ENCODE measurements at places on chromosomes 7 and 10.

- peak; percentile 81 for DNase-seq
These were observed 231.7 kb downstream of the SKIDA1 start for GRCh38 chr10:21293518-21294356.

DNA sequence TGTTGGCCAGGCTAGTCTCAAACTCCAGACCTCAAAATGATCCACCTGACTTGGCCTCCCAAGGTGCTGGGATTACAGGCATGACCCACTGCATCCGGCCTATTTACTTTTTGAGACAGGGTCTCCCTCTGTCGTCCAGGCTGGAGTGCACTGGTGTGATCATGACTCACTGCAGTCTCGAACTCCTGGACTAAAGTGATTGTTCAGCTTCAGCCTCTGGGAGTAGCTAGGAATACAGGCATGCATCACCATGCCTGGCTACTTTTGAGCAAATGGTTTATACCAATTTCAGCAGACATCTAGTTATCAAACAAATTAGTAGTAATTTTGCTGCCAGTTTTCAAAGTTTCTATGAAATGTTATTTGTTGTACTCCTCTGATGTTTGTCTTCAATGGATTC is 2.2 kb upstream of the WAC start:
- no peak for DNase-seq

- no peak for DNase-seq
These were observed 763 bp downstream of the PITX3 start for GRCh38 chr10:102240467-102241031.

GRCh38 chr10:76723844-76724243 is 913.8 kb downstream of the KCNMA1 start:
- DNase-seq, result no peak

- no peak for DNase-seq
These were observed 14.4 kb downstream of the HTRA1 start for GRCh38 chr10:122475591-122476332.

DNA sequence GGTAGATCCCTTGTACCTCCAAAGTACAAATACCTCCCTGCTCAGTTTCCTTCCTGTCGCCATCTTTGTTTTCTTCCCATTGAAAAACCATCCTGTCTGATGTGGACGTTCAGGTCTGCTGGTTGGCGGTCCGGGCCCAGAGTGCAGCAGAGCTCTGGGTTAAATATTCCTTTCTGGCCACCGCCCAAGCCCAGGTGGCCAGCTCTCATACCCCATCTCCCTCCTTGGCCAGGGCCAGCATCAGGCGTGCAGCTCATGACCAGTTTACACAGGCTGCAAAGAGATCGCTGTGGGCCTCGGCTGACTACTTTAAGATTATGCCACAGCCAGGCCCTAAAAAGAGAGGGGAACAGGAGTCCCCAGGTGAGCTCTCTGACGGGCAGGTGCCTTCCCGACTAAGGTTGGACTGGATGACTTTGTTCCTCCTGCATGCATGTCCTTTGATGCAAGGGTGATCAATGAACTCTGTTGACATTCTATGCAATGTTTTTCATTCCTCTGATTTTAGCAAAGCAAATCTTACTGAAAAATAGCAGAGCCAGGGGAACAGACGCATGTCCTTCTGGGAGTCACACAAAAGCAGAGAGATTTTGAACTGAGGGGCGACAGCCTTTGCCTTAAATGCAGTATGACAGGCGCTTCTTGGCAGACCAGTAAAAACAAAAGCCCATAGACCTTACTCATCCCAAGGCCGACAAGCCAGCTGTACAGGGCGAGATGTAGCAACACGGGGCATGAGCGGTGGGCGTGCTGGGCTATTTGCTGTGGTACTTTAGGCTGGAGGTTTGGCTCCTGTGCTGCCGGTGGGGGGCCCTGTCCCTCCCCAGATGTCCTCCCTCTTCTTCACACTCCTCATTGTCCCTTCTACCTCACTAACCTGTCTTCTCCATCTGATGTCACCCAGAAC is 33.3 kb upstream of the SH2B2 start:
- DNase-seq, result peak; percentile 60

DNA sequence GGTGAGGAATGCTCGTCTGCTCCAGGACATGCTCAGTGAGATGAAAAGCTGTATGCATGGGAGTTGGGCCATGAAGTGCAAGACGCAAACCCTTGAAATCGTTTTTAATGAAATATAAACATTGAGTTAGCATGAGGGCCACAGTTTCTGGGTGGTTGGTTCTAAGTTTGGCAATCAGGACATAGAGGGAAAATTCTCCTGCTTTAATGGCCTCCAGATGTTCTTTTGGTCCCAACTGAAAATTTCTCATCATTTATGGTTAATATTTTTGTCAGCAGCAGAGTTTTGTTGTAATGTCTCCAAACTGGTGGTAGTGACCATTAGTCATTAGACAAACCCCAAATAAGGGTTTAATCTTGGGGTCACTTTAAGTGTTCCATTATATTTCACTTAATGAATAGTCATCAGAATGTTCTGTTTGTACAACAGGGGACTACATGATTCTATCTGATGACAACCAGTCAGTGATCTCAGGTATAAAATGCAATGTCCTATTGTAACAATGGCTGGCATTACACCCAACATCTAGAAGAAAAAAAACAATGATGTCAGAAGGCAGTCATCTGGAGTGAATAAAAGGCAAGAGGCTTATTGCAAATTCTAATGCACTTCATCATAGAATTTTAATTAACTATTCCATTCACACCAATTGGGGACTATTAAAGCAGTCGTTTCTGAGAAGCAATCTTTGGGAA is 197.4 kb downstream of the JCAD start:
- DNase-seq, result no peak

DNA sequence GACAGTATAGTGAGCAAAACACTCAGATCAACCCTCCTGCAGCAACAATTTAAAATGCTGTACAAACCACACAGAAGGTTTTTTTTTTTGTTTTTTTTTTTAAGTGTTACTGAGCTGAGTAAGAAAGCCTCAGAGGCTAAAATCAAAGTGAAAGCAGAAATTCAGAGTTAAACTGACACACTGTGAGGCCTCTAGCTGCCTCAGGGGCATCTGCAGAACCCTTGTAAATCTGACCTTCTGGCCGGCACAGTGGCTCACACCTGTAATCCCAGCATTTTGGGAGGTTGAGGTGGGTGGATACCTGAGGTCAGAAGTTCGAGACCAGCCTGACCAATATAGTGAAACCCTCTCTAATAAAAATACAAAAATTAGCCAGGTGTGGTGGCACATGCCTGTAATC is 7.4 kb upstream of the GNA12 start:
- no peak for DNase-seq

DNA sequence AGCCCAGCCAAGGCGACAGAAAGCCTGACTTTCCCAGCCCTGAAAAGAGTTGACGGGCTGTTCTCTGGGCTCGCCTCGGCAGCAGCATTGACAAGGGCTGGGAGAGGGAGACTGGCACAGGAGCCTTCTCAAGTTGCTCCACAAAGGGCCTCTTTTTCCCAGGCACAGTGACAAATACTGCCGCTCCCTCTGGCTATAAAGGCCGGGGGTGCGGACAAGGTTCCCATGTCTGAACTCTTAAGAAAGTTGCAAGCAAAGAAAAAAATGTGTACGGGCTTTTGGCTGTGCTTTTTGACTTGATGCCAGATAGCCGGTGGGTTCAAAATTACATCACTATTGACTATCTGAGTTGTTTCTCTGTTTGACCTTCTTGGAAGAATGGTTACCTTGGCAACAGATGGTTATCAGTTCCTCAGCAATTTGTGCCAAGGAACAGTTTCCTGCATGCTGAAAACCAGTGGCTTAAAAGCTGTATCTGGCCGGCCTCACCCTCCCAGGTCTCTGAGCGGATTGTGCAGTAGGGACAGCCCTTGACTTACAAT is 115.9 kb upstream of the EEPD1 start:
- peak; percentile 8 for DNase-seq

- no peak for DNase-seq
These were observed 33.7 kb downstream of the ZNF775 start for GRCh38 chr7:150412518-150413488.

- DNase-seq, result no peak
These were observed 332.4 kb downstream of the FRMD4A start for GRCh38 chr10:13998163-13998835.

- DNase-seq, result peak; percentile 1
These were observed 28.2 kb upstream of the BMS1 start for GRCh38 chr10:42754155-42755027.

DNA sequence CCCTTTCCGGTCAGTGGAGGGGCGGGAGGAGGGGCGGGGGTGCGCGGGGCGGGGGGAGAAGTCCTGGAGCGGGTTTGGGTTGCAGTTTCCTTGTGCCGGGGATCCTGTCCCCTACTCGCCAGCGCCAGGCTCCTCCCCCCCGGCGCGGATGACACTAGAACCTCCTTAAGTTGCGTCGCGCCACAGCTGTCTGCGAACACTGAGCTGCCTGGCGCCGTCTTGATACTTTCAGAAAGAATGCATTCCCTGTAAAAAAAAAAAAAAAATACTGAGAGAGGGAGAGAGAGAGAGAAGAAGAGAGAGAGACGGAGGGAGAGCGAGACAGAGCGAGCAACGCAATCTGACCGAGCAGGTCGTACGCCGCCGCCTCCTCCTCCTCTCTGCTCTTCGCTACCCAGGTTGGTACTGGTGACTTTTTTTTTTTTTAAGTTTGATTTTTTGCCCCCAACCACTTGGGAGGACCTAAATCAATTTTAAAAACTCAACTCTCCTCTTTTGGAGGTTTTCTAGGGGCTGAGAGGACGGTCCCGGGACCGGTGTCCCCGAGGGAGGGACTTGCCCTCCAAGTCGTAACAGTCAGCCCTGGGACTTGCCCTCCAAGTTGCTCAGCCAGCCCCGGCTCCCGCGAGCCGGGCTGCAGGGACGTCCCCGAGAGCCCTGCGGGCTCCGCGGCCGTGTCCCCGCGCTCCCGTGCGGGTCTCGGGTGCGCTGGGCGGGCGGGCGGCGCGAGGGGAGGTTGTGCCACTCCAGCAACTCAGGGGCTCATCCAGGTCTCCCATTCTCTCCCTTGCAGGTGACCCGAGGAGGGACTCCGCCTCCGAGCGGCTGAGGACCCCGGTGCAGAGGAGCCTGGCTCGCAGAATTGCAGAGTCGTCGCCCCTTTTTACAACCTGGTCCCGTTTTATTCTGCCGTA is at the start of gene GATA3:
Gene GATA3, plus strand, starts transcription at position 195 of the 914 bp plus-strand sequence. CDS start 968 bp downstream, outside the sequence.
- DNase-seq, result no peak

DNA sequence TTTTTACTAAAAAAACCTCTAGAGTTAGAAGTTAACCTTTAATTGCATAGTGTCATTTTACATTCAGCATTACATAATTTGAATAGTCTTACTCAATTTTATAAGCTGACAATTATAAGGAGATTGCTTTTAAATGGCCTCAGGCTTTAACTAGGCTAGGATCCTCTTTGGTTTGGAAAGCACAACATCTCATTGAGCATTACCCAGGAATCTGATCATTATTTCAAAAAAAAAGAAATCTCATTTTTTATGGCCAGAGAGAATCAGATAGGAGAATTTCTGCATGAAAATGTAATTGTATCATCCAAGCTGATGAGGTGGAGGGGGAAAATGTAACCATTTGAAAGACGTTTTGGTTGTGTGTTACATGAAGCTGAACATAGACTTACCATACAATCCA is 324.9 kb upstream of the POT1 start:
- no peak for DNase-seq

- DNase-seq, result no peak
These were observed 30.9 kb upstream of the PDLIM1 start for GRCh38 chr10:95321554-95322301.

- no peak for DNase-seq
These were observed 17.3 kb downstream of the DAGLB start for GRCh38 chr7:6430271-6430940.

GRCh38 chr10:34292194-34292565 is 522.9 kb downstream of the PARD3 start:
- DNase-seq, result no peak

DNA sequence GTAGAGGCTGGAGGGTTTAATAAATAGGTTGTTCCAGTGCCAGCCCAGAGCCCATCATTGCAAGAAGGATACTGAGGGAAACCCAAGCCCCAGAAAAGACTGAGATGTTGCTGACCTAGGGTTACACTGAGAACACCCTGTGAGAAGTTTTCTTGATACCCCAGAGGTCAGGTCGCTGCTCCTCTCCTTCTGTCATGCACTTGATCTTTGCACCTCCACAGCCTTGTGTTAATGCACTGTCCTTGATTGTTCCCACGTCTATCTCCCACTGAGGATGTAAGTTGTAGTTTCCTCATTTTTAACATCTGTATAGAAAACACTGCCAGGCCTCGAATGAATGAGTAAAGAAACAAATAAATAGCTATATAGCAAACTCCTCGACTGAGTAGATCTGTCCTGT is 195.3 kb upstream of the AHR start:
- DNase-seq, result no peak

DNA sequence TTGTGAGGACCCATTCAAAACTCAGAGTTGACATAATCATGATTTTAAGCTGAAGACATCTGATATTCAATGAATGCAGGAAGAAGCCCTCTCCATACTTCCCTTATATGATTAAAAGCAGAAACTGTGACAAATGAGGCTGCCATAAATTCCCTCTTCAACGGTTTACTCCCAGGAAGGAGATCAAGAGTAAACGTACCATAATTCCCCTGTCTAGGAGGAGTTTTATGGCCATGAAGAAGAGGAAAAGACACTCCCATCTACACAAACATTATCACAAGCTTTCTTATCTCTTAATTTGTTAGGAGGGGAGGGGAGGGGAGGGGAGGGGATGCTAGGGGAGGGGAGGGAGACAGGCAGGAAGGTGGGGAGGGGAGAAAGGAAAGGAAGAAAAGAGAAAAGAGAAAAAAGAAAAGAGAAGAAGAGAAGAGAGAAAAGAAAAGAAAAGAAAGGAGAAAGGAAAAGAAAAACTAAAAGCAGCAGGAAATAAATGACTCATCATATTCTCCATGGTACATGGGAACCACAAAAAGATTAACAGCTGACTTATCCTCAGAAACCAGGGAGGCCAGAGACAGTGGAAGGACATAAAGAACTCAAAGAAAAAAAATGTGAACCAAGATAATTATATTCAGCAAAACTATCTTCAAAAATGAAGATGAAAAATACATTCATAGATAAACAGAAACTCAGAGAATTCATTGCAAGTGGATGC is 121.6 kb downstream of the ALOX5 start:
- no peak for DNase-seq

- DNase-seq, result no peak
These were observed 25.7 kb upstream of the LRRC4 start for GRCh38 chr7:128056901-128057300.

- DNase-seq, result no peak
These were observed 1.7 kb downstream of the TSPAN12 start for GRCh38 chr7:120856198-120856597.

DNA sequence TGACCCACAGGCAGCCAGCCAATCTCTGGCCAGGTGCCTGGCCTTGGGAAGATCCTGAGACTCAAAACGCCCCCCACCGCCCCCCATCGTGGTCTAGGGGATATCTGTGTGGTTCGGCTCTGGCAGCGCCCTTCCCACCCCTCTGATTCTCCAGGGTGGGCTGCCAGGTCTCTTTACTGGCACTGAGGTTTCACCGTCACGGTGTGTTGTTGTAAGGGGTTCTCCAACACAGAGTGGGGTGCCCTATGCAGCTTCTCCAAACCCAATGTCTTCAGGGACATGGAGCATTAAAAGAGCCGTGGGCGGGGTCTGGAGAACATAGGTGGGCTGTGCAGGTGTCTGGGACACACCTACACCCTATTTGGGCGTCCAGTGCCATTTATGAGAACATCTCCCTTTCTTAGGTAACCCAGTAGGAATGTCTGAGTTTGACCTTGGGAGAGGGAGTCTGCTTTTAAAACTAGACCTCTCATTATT is 1.5 kb downstream of the MAFK start:
- DNase-seq, result peak; percentile 14
